Hepatocyte (in vitro differentiated cells): ENCODE measurements at places on chromosomes 5 and 9. TPM values are rescaled to one million over a fixed set of nuclear protein-coding genes. Genes with fewer than 3 reads are reported as not detected.

The PKD2L2 gene
- not detected in 2 replicates for total RNA-seq

The PRR7 gene
- total RNA-seq = 4.8 TPM in 2 replicates

The UAP1L1 gene
- 11.2 and 15.6 TPM in 2 replicates for total RNA-seq

The NME5 gene
- 2.2 and 2.3 TPM in 2 replicates for total RNA-seq

The IRX4 gene
- not detected in 2 replicates for total RNA-seq

The PROB1 gene
- total RNA-seq = 0.63 and 0.68 TPM in 2 replicates

The WDR70 gene
- 33.8 and 37.0 TPM in 2 replicates for total RNA-seq

The RASEF gene
- total RNA-seq = 18.1 and 18.9 TPM in 2 replicates

The PCA3 gene
- 0.16 TPM in 1 of 2 replicates, not detected in the other for total RNA-seq

The SHC3 gene
- 1.4 and 1.8 TPM in 2 replicates for total RNA-seq

The NREP gene
- 263 and 294 TPM in 2 replicates for total RNA-seq

The SELENOP gene
- 5,946 and 6,524 TPM in 2 replicates for total RNA-seq

The PAEP gene
- total RNA-seq = not detected in 2 replicates

The CER1 gene
- total RNA-seq = 0.53 TPM in 1 of 2 replicates, not detected in the other

The CCNI2 gene
- total RNA-seq = 1.2 and 1.4 TPM in 2 replicates

GRCh38 chr5:111772456-111773122, 15.6 kb upstream of the NREP start:
- peak; percentile 26 for DNase-seq

GRCh38 chr5:149811453-149811852, 81.3 kb downstream of the PPARGC1B start:
- DNase-seq = no peak

GRCh38 chr9:111099199-111100008, 61.1 kb upstream of the LPAR1 start:
- DNase-seq = peak; percentile 9

DNA sequence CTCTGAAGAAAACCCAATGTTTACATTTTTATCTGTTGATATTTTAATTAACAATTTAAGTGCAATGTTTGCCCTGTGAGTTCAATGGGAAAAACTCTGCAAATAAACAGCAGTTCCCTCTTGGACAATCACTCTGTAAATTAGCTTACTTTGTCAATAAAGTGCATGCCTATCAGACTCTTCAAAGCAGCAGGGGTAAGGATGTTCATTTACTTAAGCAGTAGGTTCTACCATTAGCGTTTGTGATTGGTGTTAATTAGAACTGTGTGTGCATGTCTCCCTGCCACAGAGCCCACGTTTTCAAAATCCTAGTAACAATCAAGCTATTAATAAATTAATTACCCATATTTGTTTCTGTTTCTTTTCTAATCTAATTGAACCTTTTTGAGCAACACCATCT, 1921.6 kb upstream of the WWC1 start:
- no peak for DNase-seq

DNA sequence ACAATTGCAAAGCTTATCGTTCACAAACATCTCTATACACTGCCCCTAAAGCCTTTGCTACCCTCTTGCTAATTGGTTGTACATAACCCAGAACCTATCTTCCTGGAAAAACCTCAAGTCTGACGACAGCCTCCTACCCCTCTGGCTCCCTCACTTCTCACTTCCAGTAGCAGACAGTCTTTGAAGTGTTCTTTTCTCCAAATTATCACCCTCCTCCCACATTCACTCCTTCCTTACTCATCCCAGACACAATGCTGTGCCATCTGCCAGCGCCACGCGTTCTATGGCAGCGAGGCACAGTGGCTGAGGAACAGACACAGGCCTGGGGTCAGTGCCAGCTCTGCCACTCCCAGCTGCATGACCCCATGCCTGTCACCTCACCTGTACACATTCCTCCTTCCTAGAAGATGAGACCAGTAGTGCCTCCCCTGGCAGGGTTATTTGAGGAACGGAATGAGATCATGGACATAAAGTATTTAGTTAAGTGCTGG, 27.7 kb downstream of the CLTA start:
- no peak for DNase-seq

DNA sequence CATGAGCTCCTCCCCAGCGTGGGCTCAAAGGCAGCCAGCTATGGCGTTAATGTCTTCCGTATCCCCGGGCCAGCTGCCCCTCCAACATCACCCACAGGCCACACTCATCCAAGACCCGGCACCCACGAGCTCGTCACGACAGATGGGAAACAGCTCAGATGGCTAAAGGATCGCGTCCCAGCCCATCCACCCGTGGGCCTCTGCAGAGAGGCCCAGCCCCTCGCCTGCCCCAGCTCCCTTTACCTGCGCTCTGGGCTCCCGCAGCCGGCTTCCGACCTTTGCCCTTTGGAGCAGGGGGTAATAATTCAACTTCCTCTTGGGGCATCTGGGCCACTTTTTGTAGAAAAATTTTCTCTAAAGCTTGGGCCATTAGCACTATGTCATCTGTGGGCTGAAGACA, 16.5 kb downstream of the BRD3 start:
- DNase-seq = no peak

DNA sequence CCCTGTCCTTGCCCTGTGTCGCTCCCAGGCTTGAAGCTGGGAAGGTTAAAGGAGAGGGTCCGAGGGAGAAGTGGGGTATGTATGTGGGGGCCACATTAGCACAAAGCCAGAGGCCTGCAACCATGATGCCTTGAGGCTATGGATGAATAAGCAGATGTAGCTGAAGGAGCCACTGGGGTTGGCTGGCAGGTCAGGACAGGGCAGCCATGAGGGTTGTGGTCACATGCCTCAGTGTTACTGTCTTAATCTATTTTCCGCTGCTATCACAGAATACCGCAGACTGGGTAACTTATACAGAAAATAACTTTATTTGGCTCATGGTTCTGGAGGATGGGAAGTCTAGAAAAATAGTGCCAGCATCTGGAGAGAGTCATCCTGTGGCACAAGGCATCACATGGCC, 9.2 kb upstream of the GRHPR start:
- no peak for DNase-seq

DNA sequence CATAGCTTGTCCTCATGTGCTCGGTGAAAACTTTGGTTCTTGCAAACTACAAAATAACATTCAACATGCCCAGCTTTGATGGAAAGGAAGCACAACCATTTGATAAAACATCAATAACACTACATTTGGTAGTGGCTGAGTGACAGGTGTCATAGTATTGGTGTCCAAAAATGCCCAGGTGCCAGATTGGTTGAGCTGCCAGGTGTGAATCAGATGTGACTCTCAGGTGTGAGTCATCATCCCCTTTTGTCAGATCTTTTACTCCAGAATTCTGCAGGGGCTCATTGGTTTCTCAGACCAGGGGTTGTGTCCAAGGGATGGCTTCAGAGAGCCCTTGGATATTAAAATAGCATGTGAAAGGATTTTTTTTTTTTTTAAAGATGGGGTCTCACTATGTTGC, 22.5 kb upstream of the POMT1 start:
- no peak for DNase-seq

DNA sequence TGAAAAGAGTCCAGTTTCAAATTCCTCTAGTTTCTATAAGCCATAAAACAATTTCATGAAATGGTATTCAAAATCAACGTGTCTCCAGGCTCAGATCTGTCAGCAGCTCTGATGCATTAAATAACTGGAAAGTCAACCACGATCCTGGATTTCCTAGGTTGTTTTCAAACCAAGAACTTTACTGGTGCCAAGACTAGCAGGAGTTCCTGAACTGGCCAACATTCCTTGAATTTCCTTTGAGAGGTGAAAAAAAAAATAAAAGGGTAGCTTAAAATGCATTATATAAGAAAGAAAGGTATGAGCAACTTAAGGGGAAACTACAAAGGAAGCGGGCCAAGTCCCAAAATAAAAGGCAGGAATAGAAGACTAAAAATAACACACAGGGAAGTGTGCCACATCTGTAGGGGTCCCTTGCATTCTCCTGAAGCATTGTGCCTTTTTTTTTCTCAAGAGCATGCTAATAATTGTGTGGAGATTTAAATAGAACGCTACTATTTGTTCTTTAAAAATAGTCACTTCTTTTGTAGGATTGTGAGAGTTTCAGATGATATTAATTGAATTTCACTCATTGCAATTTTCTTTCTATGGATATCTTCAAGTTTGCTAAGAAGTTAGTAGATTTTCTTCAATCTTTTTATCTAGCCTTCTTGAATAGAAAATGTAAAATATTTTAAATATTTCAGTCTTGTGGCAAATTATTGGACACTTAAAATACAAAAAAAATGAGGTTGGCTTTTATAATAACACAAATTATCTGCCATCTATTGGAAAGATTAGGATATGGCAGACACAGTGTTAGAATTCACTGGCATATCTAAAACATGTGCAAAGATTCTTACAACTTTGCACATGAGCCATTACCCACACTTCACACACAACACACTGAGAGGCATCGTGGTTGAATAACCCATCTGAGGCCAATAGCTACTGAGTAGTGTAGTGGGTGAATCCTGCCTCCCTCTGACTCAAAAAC, 15.3 kb downstream of the ESM1 start:
- no peak for DNase-seq

DNA sequence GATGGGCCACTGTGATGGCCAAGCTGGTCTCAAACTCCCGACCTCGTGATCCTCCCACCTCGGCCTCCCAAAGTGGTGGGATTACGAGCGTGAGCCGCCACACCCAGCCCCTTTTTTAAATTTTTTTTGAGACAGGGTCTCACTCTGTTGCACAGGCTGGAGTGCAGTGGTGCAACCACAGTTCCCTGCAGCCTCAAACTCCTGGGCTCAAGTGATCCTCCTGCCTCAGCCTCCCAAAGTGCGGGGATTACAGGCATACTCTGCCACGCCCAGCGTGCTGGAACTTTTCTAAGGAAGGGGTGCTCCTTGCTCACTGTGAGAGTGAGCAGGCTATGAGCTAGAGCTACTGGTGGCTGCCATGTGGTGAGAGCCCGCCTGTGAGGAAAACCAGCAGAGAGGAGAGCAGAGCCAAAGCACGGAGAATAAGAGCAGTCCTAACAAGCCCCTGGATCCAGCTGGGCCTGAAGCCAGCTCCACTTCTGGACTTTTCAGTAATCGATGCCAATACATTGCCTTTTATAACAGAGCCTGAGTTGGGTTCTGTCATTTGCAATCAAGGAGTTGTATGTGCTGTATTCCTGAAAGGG, 75.5 kb upstream of the UNC5A start:
- no peak for DNase-seq

DNA sequence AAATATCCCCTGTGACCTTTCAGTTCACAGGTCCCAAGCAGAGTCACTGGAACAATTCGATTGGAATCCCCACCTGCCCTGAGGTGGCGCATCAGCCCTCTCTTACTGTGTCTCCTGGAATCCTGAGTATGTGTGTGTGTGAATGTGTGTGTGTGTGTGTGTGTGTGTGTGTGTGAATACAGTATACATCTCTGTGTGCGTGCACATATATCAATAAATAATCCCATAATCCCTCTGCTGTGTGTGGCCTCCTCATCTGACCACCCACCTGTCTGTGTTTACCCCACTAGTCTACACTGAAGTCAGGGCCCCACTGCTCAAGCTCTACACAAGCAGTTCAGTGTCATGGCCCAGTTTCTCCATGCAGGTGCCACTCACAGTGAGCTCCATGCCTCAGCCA, 187.4 kb downstream of the ERCC6L2 start:
- DNase-seq = no peak

DNA sequence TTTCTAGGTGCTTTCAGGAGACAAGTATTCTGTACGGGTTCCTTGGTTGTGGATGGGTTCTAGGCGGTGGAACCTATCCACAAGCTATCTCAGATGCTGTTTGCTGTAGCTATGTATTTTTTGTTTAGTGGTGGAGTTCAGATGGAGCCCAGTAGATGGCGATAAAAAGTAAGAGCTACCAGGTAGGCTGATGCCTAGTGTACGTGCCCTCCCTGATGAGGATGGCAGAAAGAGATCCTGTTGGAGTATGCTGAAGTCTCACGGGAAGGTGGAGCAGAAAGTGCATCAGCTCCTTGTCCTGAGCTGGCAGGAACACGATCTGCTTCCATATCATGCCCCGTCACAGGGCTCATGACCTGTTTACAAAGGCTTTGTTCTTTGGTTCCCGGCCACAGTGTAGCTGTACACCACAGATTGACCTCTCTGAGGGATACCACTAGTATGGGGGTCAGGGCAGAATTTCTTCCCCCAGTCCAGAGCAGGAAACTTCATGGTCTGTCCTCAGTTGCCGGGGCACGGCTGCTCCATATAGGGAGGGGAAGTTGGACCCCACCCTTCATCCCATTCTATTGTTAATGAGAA, 12.6 kb upstream of the UGT3A2 start:
- peak; percentile 77 for DNase-seq

DNA sequence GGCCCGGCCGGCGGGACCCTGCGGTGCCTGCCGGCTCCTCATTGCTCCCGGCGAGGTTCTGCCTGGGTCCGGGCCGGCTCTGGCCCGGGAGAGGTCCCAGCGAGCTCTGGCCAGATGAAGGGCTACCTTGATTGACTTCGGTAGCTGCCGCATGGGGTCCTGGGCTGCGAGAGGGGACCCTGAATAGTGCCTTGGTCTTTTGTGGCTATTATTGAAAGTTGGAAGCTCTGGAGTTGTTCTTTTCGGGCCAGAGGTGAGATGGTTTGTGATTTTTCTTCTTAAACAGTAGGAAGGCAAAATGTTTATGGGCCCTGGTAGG, 635 bp downstream of the NAA35 start:
- no peak for DNase-seq

- no peak for DNase-seq
Measured at GRCh38 chr5:103473725-103474124, 88.9 kb downstream of the NUDT12 start.

DNA sequence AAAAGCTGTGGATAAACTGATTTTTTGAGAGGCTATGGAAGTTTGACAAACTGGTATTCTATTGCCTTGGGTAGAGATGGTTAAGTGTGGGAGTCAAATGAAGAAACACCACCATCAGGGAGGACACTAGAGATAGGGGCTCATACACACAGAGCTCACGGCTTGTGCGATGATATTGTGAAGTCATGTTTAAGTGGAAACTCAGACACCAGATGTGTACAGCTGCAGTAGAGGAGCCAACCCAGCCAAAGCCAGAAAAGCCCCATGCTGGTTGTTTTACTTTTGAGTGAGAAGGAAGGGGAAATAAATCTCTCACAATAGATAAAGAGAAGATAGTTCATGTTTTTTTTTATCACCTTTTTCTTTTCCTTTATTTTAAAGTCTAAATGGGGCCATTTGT, 377.7 kb downstream of the DMRT2 start:
- no peak for DNase-seq

GRCh38 chr5:16582081-16582480, 34.7 kb downstream of the RETREG1 start:
- no peak for DNase-seq

- DNase-seq = no peak
Measured at GRCh38 chr5:78327761-78328510, 32.5 kb upstream of the SCAMP1 start.

DNA sequence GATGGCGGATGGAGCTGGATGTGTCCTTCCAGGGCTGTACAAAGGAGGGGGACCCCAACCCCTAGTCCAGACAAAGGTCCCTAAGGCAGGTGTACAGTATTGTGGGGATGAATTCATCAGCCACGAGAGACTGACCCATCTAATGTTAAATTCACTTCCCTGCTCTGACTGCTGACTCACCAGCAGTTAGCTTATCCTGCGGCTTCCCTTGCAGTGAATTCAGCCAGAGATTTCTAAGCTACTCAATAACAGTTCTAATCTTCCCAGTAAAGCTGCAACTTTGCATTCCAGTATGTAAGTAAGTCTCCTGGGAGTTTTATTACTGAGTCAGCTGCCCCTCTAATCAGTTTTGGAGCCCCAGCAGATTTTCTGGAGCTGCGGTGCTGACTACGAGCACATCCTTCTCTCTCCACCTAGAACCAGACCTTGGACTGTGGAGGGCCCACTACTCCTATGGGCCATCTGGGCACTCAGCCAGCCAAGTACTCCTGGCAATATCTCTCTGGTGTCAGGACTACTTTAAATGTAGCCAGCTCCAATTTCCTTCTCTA, 16.1 kb downstream of the B4GALT1 start:
- DNase-seq = peak; percentile 80
